Fibroblast of skin of scalp (primary cell): ENCODE measurements at places on chromosomes 2 and 18.

- DNase-seq, result peak; percentile 55
Measured at GRCh38 chr2:55839182-55839819, 84.3 kb downstream of the EFEMP1 start.

GRCh38 chr2:113127646-113128570 is 510 bp downstream of the IL1RN start:
- no peak for DNase-seq

- no peak for DNase-seq
Measured at GRCh38 chr18:37570336-37570930, 4.8 kb upstream of the CELF4 start.

GRCh38 chr2:132904142-132904842 is 234.3 kb upstream of the LYPD1 start:
- no peak for DNase-seq

- DNase-seq, result peak; percentile 68
Measured at GRCh38 chr18:68056936-68057335, 540.4 kb upstream of the DSEL start.

GRCh38 chr2:101883860-101884259 is 107.9 kb upstream of the IL1R2 start:
- peak; percentile 71 for DNase-seq

DNA sequence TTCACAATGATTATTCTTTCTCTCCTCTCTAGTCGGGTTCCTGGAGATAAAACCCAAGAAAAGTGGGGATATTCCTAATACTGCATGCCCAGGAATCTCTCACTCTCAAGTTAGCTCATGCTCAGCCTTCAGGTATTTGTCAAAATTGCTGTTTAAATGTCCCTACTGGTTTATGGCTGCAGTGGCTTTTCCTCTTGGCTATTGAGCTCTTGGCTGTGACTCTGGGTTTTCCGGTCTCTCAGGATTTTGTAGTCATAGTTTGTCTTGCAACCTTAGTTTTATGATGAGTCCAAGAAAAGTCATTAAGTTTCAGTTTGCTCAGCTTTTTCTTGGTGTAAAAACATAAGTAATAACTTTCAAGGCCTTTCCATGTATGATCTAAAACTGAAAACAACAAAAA is 820.7 kb upstream of the HS6ST1 start:
- no peak for DNase-seq

GRCh38 chr18:37964885-37965571 is 399.4 kb upstream of the CELF4 start:
- no peak for DNase-seq

- DNase-seq, result no peak
Measured at GRCh38 chr18:10444314-10445006, 10.0 kb upstream of the APCDD1 start.

- no peak for DNase-seq
Measured at GRCh38 chr18:49651033-49651432, 89.2 kb downstream of the LIPG start.

- DNase-seq, result peak; percentile 58
Measured at GRCh38 chr2:23925702-23926289, 1.1 kb downstream of the ATAD2B start.

DNA sequence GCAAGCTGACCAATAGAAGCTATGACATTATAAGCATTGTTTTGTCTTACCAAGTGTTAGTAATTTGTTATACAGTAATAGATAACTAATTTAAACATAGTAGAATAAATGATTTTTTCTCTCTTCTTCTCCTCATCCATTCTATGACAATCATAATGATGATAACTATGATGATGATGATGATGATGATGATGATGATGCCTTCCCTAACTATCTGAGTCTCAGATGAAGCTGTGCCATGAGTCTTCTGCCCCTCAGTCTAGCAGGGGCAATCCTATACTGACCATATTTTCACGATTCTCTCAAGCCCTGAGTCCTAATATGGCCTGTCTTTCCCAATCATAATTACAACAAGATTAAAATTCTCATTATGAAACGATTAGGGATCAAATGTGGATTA is 1369.0 kb downstream of the LRP1B start:
- no peak for DNase-seq

DNA sequence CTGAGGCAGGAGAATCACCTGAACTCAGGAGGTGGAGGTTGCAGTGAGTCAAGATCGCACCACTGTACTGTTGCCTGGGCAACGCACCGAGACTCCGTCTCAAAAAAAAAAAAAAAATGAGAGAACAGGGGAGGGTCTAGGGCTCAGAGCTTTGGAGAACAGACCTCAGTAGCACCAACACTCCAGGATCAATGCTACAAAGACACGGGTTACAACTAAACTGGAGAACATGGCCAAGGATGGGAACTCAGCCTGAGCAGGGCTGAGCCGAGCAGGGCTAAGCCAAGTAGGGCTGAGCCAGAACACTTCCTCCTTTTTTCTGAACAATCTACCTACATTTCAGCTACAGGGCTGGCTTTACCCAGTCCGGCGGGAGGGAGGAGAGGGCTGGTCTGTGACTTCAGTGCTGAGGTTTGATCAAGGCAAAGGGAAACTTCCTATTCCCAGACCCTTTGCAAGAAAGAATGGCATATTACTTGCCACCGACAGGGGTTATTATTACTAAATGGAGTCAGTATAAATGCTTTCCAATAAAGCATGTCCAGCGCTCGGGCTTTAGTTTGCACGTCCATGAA is 2.9 kb upstream of the CASP8 start:
- no peak for DNase-seq

DNA sequence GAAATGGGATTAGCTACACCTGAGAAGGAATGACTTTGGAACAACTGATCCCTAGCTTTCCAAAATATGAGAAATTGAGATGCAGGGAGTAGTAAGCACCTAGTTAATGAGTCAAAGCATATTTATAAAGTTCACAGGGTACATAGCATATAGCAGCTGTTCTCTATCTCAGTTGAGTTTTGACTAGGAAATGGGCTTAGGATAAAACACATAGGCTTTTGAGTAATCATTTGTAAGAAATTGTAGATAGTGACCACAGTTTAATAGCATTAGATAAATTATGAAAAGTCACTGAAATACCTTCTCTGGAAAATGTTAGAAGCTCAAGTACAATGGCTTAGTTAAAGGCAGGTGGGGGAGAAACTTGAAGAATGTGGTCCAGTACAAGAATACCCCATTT is 444.7 kb upstream of the TNP1 start:
- no peak for DNase-seq

DNA sequence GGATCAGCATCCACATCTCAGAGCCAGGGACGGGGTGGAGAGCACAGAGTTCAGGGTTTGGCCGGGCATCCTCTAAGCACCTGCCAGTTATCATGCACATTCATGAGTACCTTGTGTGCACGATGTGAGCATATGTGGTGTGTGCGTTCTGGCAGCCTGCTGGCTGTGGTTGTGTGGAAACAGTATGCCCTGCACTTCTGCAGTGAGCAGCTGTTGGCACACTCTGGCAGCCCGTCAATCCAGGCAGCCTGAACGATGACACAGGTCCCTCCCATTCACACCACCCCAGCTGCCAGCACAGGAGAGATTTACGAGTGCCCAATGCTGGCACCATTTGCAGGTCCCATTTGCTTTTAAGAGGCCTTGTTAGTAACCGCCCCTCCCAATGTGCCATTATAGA is 74.2 kb downstream of the CD8B2 start:
- DNase-seq, result no peak

DNA sequence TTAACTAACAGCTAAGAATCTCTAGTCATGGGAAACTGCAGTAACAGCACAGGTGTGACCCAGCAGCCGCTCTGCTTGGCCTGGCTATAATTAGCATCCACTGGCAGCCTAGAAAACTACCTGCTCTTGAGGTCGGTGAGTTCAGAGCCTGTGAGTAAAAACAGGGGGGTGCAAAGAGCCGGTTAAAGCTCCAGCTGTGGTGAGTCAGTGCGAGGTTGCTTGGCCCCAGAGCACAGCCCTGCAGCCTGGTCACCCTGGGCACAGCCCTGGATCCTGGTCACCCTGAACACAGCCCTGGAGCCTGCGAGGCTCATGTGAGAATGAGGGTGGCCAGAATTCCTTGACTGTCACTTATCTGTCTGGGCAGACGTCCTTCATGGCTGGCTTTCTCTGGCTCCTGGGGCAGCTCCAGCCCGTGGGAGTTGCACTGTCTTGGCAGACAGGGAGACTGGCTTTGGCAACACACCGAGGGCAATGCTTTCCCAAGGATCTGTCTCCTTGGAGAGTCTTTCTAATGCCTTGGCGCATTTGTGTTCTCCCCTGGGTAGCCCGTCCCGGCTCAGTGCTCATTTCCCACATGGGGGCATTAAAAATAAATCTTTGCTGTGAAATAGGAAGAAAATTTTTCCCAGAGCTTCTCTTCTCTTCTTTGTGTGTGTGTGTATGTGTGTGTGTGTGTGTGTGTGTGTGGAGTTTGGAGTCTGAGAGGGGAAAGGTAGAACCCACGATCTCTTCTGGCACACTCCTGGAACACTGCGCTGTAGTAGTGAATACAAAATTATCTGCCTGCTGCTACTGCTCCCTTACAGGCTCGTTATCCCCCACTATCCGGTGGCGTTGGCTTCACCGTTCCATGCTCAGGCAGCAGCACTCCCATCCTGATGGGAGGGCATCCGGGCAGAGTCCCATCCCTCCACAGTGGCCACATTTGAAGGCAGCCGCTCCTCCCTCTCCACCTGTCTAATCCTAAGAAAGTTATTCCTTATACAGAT is 250.2 kb upstream of the MEX3C start:
- no peak for DNase-seq

DNA sequence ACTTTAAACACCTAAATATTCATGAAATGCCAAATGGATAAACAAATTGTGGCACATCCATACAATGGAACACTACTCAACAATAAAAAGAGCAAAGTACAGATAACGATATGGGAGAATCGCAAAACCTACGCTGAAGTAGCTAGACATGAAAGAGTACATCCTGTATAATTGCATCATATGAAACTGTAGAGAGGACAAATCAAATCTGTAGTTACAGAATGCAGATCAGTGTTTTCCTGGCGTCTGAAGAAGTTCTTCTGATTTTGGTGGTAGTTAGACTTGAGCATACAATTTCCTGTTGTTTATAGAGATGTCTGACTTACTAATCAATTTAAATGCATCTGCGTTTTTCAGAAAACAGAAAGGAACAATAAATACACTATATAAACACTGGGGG is 394.4 kb downstream of the SOCS6 start:
- DNase-seq, result no peak

DNA sequence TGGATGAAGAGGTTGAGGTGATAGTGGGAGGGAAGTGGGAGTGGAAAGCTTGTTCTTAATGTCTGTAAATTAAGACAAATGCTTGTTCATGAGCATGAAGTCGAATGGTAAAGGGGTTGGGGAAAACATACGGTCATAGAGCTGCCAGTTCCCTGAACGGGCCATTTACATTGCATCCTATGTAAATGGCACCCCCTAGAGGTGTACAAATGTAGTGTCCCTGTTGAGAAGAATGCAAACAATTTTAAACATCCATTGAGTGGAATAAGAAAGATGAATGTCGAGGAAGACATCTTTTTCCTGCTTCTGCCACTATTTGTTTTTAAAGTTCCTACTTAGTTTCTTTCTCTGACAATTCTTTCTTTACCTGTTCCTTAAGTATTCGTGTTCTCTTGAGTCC is 155.7 kb downstream of the RDH14 start:
- DNase-seq, result peak; percentile 50

DNA sequence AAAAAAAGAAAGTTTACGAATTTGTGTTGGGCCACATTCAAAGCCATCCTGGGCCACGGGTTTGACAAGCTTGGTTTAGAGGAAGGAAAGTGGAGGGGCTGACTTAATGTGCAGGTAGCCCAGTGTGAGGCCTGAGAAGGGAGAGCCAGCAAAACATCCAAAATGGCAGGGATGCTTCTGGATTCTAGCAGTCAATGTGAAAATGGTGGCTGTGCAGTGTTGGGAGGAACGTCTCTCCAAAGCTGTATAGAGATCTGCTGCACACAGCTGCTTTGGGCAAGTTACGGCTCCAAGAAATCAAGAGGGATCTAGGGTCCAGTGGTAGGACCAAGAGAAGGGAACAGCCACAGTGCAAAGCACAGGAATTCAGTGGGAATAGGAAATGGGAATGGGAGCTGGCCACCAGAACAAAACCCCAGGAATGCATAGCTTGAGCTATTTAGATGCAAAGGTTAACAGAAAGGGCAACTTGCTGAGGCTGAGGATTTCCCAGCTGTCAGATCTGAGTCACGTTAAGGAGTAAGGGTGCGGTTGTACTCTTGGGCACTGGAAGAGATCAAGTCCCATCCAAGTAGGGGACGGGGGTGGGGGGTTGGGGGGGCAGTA is 70.6 kb downstream of the B3GNT2 start:
- peak; percentile 70 for DNase-seq

GRCh38 chr18:44259610-44260009 is 421.1 kb upstream of the SETBP1 start:
- no peak for DNase-seq

DNA sequence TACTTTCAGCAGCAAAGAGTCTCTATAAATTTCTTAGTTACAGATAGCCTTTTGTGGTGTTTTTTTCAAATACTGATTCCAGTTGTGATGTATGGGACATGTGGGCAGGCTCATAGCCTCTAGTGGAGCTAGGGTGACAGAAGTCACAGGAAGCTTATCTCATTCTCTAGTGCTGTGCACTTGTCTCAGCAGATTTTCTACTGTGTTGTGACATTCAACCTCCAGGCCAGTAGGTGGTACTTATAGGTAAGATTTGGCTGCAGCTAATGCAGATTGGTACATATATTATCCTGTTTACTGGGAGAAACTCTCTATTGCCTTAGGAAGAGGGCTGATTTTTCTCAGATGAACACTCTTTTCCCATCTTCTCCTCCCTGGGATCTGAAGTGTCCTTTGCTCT is 176.2 kb downstream of the CALCRL start:
- DNase-seq, result no peak
